ENCODE measurements at places on chromosomes 5 and 9.

- no peak for DNase-seq
Observed at GRCh38 chr5:102068870-102069269, 227.2 kb downstream of the SLCO4C1 start.

DNA sequence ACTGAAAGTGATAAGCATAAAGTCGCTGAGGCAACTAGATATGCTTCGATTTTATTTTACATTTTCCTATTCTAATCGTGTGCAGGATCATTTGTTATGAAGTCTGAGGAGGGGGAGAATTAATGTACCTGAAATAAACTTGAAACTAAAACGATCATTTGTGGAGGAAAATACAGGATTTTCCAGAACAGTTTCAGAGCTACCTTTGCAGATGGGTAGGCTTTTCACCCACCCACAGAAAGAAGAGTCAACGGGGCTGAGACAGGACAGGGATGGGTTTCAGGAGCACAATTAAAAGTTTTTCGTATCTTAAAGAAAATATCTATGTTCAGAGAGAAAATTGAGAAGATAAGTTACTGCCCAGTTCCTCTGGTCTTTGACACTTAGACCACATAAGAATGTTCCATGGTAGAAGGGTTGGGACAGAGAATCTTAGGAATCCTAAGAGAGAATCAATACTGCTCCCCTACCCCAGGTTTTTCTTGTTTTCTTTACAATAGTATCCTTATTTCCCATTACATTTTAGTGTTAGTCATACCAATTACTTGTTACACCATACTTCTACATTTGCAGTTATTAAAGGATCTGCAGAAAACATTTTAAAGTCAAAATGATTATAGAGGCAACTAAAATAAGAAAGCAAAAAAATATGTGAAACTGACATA lies 211.4 kb downstream of the DEPDC1B start:
- DNase-seq: no peak

DNA sequence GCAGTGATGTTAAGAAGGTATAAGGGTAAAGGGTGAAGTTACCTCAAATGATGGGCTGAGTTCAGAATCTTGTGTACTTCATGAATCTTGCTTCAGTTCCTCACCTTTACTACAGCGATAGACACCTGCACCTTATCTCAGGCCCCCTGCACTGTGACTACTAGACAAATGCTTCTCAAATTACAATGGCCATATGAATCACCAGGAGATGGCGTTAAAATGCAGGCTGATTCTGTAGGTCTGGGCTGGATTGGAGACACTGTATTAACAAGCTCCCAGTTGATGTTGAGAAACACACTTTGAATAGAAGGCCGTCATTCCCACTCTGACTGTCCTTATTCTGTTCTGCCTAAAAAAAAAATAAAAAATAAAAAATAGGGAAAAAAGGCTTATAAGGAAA lies 29.8 kb downstream of the TARS1 start:
- DNase-seq: no peak

- DNase-seq: no peak
Observed at GRCh38 chr5:83895860-83896259, 175.2 kb upstream of the HAPLN1 start.

Measured in femur (tissue), 1 donor.